ENCODE measurements at places on chromosomes 12 and 14. TPM values are rescaled to one million over a fixed set of nuclear protein-coding genes. Genes with fewer than 3 reads are reported as not detected.

Gene KRT80
- total RNA-seq: 0.38 TPM

Gene ANKRD33
- total RNA-seq: under 0.01 TPM

Gene CAPZA3
- not detected for total RNA-seq

Gene DCN
- total RNA-seq: 321 TPM

Gene GPRC5D
- total RNA-seq: not detected

All from regular cardiac myocyte (primary cell).